ENCODE measurements at places on chromosomes 3 and 15.

- no peak for DNase-seq
Observed at GRCh38 chr15:58286523-58286922, 145.3 kb upstream of the LIPC start.

DNA sequence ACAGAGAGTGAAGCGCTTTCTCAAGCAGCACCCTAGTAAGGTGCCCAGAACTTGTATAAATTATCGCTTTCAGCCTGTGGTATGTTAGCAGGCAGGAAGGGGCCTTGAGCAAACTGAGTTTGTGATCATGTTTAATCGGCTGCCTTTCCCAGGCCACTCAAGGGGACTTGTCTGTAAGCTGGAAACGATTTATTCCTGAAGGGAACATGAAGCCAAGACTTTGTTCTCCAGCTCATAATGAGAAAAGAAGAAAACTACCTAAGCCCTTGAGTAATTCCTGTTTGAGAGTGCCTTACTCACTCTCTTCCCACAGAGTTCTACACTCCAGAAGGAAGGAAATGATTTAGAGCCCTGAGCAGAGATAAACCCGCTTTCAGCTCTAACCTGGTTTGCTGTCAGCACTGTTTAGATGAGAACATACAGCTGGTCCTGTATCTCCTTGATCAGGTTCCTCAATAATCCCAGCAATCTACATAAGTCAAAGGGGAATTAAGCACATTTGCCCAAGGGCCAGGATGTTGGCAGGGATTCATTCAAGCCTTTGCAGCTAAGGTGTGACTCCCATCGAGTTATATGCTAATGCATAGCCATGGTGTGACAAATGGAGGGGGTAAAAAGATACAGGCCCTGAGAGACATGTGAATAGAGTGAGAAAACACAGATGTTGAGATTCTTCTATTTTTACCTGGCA lies 187.7 kb upstream of the SLC24A5 start:
- DNase-seq = no peak

GRCh38 chr3:104137116-104137515 lies 1229.6 kb upstream of the ALCAM start:
- DNase-seq = no peak

DNA sequence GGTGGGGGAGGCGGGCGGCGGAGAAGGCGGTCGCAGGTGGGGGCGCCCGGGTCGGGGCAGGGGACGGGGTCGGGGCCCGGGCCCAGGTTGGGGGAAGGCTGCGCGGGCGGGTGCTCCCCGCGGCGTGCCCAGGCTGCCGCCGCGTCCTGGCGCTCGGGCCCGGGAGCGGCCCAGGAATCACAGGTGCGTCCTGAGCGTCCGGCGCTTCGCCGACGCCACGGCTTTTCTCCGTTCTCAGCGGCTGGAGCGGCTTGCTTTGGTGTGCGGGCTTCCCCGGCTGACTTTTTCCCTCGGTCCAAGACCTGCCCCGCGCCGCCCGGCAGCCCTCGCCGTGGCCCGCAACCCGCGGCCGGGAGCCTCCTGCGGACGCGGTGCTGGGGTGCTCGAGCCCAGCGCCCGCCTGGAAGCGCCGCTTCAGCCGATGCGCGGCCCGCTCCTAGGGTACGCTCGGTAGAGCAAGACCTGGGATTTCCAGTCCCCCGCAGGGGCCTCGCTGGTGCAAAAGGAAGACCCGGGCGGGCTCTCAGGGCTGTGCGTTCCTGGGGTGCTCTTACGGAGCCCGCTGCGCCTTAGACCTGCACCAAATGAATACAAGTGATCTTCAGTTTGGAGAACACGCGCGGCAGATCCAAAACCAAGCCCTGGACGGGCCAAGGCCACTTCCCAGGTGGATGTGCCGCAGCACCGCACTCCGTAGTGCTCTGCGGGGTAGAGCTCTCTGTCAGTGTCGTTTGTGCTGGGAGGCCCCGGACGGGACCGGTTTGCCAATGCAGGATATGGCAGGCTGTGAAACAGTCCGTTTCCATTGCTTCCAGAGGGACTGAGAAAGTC lies 639 bp downstream of the NIPA1 start:
- no peak for DNase-seq

DNA sequence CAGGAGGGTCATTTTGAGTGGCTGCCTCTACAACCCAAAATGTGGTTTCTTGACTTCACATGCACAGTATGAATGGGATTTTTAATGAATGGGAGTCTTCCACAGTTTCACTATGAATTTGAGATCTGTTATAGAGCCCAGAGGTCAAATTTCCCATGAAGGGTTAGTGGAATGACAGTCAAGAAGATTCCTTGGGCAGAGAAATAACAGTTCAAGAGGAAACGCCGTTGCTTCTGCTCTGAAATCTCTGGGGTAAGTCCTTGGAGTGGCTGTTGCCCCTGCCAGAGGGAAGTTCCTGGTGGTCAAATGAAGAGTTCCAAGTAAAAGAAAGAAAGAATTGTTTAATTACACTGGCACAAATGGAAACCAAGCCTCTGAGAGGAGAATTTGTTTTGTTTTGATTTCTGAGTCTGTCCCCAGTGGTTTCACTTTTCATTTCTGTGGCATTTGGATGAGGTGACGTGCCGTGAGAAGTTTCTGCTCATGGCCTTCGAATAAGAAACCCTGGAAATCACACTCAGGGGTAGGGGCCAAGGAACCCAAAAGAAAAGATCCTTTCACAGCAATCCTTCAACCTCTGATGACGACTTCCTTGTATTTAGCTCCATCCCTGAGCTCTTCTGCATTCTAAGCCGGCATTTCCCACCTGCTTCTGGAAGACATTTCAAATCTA lies 77.5 kb upstream of the IL12A start:
- DNase-seq = peak; percentile 36

GRCh38 chr3:118628704-118629341 lies 405.8 kb downstream of the IGSF11 start:
- peak; percentile 88 for DNase-seq

DNA sequence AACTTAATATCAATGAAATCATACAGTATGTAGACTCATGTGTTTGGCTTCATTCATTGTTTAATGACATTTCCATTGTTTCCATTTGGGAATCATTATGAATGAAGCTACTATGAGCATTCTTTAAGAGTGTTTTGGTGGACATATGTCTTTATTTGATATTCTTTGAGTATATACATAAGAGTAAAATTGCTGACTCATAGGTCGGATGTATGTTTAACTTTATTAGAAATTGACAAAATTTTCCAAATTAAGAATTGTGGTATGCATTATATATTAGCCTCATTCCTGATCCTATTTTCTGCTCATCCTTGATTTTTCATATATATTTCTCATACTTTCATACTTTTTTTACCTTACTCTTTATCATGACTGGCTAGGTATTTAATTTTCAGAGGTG lies 28.7 kb upstream of the CMC1 start:
- no peak for DNase-seq

DNA sequence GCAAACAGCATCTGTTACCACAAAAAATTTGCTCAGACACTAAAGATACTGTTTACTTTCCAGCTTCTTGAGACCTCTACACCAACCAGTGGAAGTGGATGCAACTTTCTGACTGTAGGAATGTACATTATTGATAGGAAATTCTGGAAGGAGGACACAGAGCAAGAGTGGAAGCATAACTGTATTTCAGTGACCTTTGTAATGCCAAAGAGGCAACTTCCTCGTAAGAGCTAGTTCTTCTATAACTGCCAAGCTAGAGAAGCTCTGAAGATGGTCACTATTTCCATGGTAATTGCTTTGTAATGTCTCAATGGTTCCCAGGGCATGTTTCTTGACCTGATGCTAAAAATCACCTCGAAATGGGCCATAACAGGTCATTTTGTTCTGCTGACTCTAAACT lies 96.3 kb upstream of the SLC2A2 start:
- DNase-seq = no peak

Data from SK-MEL-5 (cell line).